Stimulated activated CD4-positive, alpha-beta T cell treated with anti-CD3 and anti-CD28 coated beads, Interleukin-1b, Interleukin-23, amount 100 ng/mL, for 4 hours (primary cell): ENCODE measurements at places on chromosomes 4 and X.

DNA sequence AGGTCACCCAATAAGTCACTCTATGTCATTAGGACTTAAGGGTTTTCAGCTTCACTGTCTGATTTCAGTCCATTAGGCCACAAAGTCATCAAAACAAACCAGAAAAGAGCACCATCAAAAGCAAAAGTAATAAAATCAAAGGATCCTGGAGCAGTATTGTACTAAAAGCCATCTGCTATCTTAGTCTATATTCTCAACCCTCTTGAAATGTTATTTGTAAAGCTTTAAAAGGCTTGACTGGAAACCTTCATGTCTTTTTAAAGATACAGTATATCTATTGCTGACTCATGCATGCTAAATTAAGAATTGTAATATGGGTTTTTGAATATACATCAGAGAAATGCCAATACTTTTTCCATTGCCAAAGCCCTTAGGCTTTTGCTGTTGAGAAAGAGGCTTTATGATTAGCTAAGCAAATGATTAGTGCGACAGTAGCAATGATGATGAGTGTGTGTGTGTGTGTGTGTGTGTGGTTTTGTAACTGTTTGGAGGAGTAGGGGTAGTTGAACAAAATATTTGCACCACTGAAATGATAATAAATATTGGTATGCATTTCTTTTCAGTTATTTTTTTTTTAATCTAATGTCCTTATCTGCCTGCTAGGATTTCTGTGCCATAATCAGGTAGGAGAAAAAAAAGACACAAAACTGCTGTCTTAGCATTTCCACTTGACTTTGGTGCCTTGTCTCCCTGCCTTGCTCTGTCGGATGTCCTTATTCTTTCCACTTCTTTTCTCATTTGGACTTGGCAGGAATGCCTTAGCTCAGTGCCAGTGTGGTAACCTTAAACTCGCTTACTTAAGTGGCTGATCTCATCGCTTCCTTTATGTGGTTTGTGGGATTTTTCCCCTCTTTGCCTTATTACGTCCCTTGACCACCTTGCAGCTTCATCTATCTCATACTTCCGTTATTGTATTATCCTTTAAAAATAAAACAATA is 119.7 kb downstream of the PCDH7 start:
- no peak for DNase-seq

DNA sequence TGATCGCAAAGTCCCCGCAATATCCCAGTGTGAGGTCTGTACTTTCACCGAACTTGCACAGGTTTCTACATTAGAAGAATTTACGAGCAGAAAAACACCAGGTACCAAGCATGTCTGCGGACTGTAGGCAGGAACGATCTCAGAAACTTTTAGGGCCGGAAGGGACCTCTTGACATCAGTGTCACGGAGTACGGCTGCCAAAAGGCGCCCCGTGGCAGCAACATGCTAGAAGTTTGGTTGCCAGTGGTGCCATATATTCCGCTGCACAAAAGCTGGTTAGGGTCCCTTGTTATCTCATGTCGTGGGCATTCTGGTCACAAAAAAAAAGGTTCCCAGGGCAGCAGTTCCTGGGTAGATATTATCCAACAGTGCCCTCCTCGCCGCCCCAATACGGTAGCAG is 61.0 kb upstream of the DCAF8L1 start:
- no peak for DNase-seq

GRCh38 chrX:15769300-15769954 is 20.9 kb upstream of the ZRSR2 start:
- DNase-seq, result no peak

DNA sequence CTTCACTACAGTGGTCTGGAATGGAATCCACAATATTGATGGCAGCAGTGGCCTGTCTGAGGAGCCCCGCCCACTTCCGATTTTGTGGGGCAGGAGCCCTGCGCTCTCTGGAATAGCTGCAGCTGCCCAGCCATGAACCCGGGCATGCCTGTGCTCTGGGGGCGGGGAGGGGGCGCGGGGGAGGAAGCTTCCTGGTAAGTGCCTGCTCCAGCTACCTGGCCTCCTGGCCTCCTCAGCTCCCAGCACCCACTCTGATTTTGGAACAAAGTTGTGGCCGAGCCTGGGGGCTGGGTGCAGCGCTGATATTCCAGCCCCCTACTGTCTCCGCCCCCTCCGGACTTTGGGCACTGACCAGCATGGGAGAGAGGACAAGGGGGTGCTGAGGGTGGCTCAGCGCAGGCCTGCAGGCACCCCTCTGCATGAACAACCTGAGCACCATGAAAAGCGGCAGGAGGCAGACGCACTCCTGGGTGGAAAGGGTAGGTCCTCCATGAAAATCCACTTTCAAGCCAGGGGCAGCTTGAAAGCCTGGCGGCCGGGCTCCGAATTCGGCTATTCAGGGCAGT is 972.7 kb upstream of the AGA start:
- no peak for DNase-seq

- DNase-seq, result no peak
Observed at GRCh38 chr4:53991821-53992220, 72.6 kb downstream of the CHIC2 start.

- DNase-seq, result no peak
Observed at GRCh38 chrX:8679550-8679949, 52.4 kb downstream of the ANOS1 start.

DNA sequence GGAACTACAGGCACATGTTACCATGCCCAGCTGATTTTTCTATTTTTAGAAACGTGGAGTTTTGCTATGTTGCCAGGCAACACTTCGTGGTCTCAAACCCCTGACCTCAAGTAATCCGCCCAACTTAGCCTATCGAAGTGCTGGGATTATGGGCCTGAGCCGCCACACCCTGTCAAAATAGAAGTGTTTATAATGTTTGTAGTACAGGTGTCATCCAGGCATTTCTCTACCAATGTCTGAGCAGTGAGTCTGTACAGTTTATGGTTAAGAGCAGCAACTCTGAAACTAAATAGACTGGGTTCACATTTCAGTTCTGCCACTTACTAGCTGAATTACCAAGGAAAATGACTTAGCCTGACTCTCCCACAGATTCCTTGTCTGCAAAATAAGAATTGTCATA is 460.4 kb upstream of the GALNT7 start:
- no peak for DNase-seq

GRCh38 chrX:79153348-79153747 is 8.9 kb downstream of the GPR174 start:
- DNase-seq, result no peak

- no peak for DNase-seq
Observed at GRCh38 chrX:68461093-68461492, 27.8 kb upstream of the OPHN1 start.

- no peak for DNase-seq
Observed at GRCh38 chr4:122624205-122624604, 3.3 kb upstream of the IL21 start.

DNA sequence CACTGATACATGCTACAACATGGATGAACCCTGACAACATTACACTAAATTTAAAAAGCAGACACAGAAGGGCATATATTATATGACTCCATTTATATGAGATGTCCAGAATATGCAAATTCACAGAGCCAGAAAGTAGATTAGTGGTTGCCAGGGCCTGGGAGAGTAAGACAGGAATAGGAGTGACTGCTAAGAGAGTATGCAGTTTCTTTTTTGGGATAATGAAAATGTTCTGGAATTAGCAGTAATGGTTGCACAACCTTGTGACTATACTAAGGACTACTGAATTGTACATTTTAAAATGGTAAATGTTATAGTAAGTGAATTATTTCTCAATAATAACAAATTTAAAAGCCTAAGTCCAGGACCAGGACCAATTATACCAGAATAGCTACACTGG is 29.5 kb upstream of the NUP54 start:
- DNase-seq, result no peak

GRCh38 chrX:40081679-40082068 is 16.1 kb downstream of the BCOR start:
- no peak for DNase-seq

DNA sequence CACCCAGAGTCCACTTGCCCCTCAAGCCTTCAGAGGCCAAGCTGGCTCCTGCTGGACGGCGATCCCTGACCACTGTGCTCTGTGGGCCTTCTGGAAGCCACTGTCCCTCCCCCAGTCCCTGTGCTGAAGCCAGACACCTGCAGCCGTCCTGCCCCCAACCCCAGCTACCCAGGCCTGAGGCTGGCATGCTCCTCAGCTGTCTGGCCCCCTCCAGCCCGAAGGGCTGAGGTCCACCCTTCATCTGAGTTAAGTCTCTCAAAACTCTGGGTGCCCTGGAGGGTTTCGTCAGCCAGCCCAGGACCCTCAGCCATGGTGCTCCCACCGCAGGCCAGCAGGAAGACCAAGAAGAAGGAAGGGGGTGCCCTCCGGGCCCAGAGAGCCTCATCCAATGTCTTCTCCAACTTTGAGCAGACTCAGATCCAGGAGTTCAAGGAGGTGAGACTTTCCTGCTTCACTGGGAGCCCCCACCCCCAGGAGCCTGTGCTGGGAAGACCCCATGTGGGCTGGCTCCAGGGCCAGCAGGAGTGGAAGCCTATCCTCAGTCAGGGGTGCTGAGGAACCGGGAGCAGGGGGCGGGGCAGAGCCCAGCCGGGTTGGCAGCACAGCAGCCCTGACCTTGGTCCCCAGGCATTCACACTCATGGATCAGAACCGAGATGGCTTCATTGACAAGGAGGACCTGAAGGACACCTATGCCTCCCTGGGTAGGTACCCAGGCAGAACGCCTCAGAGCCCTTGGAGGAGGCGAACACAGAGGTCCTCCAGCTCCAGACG is 4.2 kb downstream of the MYL5 start:
- DNase-seq, result no peak

DNA sequence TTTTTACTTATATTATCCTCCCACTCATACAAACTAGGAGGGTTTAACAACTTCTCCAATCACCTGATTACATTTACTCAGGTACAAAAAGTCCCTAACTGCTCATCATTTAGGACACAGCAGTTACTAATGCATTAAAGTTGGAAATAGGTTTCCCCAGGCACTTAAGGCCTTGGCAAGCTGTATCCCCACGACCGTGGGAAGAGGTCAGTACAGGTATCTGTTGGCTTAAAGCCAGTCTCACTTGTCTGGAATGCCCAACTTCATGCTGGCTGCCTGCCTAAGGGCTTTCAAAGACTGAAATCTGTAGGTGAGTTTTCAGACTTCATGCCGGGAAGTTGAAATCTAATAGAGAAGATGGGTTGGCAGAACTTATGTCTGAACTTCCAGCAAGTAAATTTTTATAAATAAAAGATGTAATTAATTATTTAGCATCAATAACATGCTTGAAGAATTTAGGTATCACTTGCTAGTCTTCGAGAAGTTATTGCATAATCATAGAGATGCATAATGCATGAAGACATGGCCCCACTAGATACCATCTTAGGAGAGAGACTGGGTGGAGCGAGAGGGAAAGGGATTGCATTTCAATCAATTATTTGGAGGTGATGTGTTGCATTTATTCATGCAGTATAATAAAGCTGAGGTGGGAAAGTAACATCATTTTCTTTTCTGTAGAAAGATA is 54.2 kb downstream of the SCD5 start:
- DNase-seq, result no peak

GRCh38 chr4:13641084-13641483 is 13.6 kb upstream of the BOD1L1 start:
- no peak for DNase-seq
